ENCODE measurements at places on chromosomes 3 and 15.

GRCh38 chr15:78540871-78541743 lies 863 bp downstream of the PSMA4 start:
- DNase-seq: peak; percentile 17

GRCh38 chr3:189981668-189982067 lies 139.0 kb downstream of the P3H2 start:
- peak; percentile 90 for DNase-seq

- DNase-seq: peak; percentile 11
These were observed 1.1 kb downstream of the KCNH8 start for GRCh38 chr3:19149368-19149767.

DNA sequence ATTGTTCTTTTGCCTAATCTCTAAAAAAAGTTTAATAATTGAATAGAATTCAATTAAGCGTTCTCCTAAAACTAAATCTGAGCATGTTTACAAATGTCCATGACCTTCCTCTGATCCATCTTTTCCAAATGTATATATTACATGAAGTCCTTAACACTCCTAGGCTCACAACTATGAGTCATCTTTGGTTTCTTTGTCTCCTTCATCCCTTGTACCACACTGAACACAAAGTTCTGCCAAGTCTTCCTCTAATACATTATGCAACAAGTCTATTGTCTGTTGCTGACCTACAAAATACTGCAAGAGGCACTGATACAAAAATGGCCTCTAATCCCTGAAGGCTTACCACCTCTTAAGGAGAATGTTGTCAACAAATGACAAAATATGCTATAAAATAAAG lies 550.2 kb downstream of the PYDC2 start:
- DNase-seq: peak; percentile 8

GRCh38 chr15:63358241-63359029 lies 23.2 kb downstream of the CA12 start:
- no peak for DNase-seq
